Effector CD4-positive, alpha-beta T cell (primary cell): ENCODE measurements at places on chromosomes 7 and 10.

DNA sequence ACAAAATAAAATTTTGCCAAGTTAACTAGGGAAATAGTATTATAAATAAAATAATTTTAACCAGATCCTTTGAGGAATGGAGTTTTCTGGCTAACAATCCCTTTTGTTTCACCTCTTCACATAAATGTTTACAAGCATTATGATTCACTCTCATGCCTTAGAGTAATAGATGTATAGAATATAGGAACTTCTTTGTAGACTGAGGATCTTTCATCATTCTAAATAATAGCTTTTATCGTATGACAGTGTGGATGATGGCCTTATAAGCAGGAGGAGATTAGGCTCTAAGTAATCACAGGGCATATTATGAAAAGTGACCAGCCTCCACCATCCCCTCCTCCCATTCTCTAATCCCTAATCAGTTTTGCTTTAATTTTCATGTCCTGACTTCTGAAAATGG is 13.5 kb downstream of the ING3 start:
- DNase-seq = no peak

DNA sequence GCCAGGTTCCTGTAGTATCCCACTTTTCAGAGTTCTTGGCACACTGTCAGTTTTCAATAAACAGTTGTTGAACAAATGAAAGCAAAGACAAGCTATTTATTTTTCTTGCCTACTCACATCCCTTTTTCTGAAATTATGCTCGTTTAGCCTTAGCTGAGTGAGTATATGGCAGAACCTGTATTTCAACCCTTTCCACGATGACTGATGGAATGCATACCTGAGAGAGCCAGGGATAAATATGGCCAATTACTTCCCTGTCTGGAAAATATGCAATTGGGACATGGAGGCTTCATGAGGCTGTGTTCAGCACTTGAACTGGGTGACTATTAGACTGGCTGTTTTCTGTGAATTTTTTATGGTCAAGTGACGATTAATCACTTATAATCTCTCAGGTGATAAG is 144.5 kb upstream of the POT1 start:
- no peak for DNase-seq

DNA sequence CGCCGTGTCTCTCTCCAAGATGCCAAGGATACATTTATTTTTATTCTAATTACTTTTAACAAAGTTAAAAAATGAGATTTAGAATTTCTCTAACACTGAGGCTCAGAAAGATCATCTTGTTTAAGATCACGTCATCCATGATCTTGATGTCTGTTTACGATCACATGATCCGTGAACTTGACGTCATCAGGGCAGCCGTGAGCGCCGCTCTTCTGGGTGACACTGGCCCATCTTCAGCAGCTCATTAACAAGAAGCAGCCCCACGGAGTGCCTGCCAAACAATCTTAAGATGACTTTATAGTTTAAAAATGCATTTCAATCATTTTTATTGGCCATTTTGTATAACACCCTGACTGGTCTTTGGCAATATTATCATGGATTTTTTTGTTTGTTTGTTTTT is 291.1 kb upstream of the PRKCQ start:
- DNase-seq = no peak

GRCh38 chr7:159280008-159280407 is 135.3 kb upstream of the VIPR2 start:
- no peak for DNase-seq

GRCh38 chr10:49592726-49593563 is 17.2 kb upstream of the SLC18A3 start:
- peak; percentile 26 for DNase-seq

- DNase-seq = no peak
Measured at GRCh38 chr10:131178521-131179331, 132.8 kb downstream of the TCERG1L start.

GRCh38 chr7:90777886-90778285 is 181.8 kb downstream of the CDK14 start:
- DNase-seq = no peak

DNA sequence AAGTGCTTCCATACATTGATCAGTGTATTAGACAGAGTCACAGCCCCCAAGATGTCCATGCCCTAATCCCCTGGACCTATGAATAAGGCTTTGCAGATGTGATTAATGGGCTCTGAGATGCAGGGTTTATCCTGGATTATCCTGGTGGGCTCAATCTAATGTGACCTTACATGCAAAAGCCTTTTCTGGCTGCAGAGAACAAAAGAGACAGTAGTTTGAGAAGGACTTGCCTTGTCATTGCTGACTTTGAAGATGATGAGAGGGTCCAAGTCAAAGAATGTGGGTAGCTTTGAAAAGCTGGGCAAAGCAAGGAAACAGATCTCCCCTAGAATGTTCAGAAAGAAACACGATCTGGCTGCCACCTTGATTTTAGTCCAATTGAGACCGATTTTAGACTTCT is 238.7 kb downstream of the CCSER2 start:
- no peak for DNase-seq

DNA sequence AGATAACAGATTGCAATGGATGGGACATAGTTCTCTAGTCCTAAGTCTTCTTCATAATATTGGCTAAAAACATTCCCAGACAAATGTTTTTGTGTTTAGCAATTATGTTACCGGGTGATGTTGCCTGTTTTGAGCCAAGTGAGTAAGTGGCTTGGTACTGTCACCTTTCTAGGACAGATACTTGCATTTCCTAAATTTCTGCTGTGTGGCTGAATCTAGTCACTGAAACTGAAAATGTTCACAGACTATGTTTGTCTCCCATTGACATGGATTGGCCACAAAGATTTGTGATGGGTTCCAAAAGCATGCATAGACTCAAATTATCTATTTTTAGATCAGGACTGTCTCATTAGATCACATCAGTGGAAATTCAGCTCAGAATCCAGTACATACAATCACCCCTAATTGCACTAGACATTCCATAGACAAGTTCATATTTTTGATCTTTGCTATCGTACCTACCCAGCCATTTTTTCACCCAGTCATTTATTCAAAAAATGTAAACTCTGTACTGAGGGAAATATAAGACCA is 1222.1 kb upstream of the AUTS2 start:
- DNase-seq = no peak

GRCh38 chr10:31071232-31072005 is 39.8 kb upstream of the ZNF438 start:
- DNase-seq = no peak

GRCh38 chr10:47024399-47025252 is 113.4 kb downstream of the PTPN20 start:
- DNase-seq = peak; percentile 47

GRCh38 chr10:6065835-6066234 is 3.7 kb upstream of the IL2RA start:
- no peak for DNase-seq
